ENCODE measurements at places on chromosomes 1 and 21. TPM values are rescaled to one million over a fixed set of nuclear protein-coding genes. Genes with fewer than 3 reads are reported as not detected.

The AXDND1 gene
- total RNA-seq: 0.41 TPM

DNA sequence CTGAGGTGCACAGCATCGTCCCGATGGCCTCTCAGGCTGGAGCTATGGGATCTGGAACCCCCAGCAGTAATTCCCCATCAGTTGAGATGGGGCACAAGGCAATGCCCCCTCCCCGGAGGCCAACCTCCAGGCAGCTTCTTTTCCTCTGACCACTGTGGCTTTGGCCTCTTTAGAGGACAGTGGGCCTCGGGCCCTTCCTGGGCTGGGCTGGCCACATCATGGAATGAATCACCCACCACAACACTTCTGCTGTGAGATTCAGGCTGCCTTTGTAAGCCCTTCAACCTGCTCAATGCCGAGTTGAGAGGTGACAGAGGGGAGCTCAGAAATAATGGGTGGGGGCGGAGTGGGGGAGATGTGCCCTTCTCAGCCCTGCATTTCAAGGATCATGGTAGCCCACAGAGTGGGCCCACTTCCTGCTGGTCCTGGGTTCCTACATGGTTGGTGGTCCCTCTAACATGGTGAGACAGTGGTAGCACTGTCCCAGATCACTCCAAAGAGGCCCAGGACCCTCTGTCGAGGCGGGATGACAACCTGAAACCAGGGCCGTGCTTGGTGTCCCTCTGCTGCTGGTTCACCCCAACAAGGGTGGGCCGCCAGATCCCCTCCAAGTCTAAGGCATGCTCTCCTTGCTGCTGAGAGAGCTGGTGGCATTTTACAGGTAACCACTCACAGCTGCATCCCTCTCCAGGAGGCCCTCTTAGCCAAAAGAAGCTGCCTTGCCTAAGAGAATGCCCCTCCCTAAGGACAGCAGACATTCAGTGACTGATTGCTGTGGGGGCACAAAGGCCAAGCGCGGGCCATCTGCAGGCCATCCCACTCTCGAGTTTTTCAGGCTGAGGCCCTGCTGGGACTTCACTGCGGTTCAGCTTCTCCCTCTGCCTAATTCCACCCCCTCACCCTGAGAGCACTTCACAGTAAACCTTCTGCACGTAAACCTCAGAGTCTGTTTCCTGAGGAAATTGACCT, 29.7 kb upstream of the EVA1B start:
- no peak for DNase-seq

DNA sequence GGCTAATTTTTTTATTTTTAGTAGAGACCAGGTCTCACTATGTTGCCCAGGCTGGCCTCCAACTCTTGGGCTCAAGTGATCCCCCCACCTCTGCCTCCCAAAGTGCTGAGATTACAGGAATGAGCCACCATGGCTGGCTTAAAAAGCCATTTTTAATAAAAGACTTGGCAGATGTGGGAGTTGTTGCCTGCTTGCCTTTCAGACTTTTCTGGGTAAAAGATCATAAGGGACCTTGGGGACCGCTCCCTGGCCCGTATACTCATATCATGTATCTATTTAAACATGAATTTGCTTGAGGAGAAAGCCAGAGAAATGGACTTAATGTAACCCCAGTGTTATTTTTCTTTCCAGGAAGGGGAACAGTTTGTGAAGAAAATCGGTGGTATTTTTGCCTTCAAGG, 23.4 kb upstream of the PODN start:
- no peak for DNase-seq

DNA sequence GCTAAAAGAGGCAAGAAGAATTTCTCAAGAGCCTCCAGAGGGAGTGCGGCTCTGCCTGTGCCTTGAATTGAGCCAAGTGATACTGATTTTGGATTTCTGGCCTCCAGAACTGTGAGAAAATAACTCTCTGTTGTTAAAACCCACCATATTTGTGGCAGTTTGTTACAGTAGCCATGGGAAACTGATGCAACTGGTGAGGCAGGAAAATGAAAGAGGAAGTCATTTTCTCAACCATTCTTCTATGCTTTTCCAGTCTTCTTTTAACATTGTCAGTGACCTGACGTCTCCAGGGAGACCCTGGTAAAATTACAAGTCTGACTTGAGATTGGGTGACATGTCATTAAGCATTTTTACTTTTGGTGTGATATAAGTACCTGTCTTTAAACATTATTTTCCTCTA, 5.8 kb downstream of the OR6P1 start:
- DNase-seq: no peak

GRCh38 chr1:109640285-109640865, 15.5 kb upstream of the GSTM4 start:
- DNase-seq: peak; percentile 54

DNA sequence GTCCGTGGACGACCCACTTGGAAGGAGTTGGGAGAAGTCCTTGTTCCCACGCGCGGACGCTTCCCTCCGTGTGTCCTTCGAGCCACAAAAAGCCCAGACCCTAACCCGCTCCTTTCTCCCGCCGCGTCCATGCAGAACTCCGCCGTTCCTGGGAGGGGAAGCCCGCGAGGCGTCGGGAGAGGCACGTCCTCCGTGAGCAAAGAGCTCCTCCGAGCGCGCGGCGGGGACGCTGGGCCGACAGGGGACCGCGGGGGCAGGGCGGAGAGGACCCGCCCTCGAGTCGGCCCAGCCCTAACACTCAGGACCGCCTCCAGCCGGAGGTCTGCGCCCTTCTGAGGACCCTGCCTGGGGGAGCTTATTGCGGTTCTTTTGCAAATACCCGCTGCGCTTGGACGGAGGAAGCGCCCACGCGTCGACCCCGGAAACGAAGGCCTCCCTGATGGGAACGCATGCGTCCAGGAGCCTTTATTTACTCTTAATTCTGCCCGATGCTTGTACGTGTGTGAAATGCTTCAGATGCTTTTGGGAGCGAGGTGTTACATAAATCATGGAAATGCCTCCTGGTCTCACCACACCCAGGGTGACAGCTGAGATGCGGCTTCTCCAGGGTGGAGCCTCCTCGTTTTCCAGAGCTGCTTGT, 32.4 kb downstream of the PRMT2 start:
- DNase-seq: no peak

The KCNJ9 gene
- 11.4 TPM for total RNA-seq

DNA sequence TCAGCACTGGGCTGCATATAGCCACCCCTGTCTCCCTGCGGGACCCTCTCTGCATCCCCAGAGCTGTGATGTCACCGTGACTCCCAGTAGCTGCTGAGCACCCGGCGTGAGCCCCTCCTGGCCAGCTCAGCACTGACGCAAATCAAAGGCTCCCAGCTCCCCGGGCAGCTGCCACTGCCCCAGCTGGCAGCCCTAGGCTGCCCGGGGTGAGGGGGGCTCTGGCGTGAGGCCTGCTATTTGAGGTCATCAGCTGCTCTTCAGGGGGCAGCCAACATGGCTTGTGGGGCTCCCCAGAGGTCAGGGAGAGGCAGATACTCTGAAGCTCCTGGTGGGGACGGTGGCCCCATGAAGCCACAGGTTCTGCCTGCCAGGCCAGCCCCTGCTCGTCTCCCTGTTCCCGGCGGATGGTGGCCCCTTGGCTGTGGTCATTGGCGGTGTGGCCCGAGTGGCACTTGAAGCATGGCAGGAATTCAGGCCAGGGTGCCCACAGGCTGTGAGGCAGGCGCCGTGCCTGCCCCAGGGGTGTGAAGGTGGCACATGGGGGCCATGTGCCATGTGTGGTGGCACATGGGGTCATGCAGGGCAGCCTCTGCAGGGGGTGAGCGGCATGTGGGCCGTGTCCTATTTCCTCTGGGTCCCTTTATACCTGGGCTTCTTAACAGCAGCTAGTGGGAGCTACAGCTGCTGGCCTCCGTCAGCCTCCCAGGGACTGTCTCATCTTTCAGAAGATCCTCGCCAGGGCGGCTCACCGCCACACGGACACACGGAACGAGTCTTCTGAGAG, 85.4 kb downstream of the SIK1 start:
- no peak for DNase-seq

The CD5L gene
- under 0.01 TPM for total RNA-seq

GRCh38 chr1:95903060-95903459, 669.0 kb downstream of the RWDD3 start:
- DNase-seq: no peak

Data from frontal cortex (tissue), 4 donors.